Hindlimb muscle (tissue), 1 donor: ENCODE measurements at places on chromosomes 5 and 9.

- DNase-seq = no peak
Observed at GRCh38 chr5:176545737-176546509, 3.2 kb upstream of the CDHR2 start.

- no peak for DNase-seq
Observed at GRCh38 chr5:154197801-154198491, 7.4 kb downstream of the GALNT10 start.

- no peak for DNase-seq
Observed at GRCh38 chr5:88673253-88674105, 209.5 kb downstream of the MEF2C start.

DNA sequence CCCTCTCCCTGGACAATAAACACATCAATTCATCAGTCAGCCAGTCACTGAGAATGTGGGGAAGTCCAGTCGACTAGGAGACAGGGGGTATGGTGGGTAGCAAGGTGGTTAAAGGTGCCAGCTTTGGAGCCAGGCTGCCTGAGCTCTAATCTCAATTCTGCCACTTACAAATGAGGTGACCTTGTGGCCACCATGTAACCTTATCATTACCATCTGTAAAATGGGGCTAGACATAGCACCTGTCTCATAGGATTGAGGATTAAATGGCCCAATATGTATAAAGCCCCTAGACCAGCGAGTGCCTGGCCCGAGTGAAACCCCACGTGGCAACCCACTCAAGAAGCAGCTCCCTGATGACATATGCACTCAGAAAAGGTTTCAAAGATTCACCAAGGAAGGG is 73.3 kb upstream of the TBC1D2 start:
- DNase-seq = no peak

DNA sequence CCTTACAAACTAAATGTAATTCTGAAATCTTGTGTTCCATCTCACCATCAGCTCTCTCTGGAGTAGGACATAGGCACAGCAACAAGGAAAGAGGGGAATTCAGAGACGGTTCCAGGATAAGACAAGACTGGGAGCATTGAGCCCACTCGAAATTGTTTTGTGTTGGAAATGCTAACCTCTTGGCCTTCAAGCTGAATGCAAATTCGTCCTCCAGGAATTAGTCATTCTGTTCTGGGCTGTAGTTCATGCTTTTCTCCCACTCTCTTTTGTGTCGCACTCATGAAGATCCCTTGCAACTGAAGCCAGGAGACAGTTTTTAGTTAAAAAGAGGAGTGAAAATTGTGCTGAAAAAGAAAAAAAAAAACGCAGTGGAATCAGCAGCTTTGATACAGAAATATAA is 121.7 kb upstream of the SEMA6A start:
- DNase-seq = peak; percentile 55

DNA sequence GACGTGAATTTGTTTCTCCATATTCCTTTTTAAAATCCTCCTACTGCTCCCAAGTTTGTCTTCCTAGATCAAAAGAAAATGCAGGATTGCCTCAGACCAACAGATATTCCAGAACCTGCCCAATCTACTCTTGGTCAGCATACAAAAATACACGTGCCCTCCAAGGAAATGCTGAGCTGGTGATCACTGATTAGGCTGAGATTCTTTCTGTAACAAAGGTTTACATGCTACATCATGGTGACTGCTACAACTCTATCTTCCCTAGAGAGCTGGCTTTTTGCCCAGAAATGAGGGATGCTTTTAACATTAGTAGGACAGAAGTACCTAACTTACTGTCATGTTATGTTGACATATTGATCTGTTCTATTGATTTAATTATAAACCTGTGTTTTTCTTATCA is 35.5 kb downstream of the OR2Y1 start:
- DNase-seq = no peak

DNA sequence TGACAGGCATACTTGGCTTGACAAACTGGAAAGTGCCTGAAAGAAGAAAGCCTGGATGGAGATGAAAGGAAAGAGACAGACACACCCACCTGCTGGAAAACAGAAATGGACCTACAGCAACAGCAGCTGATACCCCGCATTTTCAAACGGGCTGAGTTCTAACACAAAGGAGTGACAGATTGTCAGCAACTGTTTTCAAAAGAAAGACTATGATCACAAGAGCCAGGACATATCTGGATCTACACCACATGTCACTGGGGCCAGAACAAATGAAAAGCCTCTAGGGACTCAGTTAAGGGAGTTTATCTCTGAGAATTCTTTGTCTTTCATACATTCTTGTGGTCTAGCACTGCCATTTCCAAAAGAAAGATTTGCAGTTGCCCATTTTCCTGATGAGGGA is 24.1 kb upstream of the FST start:
- no peak for DNase-seq

- no peak for DNase-seq
Observed at GRCh38 chr9:73011956-73012355, 59.1 kb upstream of the ALDH1A1 start.

DNA sequence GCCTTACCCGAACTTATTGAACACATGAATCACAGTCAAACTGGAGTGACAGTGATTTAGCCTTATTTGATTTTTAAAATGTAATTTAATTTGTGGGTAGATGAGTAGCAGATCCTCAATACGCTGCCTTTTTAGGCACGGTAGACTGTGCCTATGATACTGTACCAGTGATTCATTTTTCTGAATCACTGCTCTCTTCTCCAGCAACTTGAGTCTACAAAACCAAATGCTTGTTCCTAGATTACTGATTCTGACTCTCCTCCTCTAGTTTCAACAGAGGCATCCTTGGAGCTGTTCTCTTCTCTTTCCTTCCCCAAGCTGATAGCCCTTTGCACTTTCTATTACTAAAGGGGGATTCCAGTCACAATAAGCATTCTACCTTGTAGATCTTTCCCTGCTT is 94.3 kb upstream of the IL7R start:
- DNase-seq = no peak

- no peak for DNase-seq
Observed at GRCh38 chr9:73179589-73179988, 27.9 kb downstream of the ANXA1 start.

GRCh38 chr5:150307617-150308426 is 5.1 kb upstream of the ARSI start:
- no peak for DNase-seq

DNA sequence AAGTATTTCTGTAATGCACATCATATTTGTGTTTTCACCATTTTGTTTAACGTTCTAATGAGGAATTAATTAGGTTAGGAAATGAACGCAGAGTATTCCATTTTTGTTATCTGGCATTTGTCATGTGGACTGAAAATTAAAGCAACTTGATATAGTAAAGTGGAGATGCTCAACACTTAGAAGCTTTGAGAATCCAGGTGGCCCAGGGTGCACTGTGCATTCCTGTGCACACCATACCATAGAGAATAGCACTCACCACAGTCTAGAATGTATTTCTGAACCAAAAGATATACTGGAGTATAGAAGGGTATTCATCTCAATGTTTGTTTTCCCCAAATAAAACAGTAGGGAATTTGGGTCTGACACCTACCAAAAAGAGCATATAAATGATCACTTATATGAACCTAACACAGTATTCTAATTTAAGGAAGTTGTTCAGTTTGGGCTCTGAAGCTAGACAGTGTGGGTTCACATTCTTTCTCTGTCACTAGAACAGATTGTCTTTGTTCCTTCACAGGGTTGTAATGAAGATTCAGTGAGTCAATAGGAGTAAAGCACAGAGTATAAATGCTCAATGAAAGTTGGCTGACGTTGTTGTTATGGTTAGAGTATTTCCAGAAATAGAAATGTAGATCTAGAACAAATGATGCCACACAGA is 125.6 kb upstream of the DMRT1 start:
- no peak for DNase-seq

DNA sequence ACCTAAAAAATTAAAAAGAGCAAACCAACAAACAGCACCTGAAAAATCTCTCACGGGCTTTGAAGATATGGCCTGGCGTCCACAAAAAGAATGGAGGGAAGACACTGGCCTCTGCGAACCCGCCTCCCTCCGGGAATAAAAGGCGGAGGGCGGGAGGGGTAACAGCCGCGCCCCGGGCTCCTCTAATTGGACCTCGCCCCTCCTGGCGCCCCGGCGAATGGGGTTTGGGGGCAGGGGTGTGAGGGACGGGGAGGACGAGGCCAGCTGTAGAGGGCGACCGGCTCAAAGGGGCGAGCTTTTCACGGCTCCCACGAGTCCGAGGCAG is 753 bp downstream of the FANCC start:
- peak; percentile 56 for DNase-seq

GRCh38 chr5:132674671-132675506 is 1.1 kb downstream of the IL4 start:
- DNase-seq = no peak

GRCh38 chr5:137320056-137321045 is 178.8 kb downstream of the SPOCK1 start:
- peak; percentile 43 for DNase-seq

DNA sequence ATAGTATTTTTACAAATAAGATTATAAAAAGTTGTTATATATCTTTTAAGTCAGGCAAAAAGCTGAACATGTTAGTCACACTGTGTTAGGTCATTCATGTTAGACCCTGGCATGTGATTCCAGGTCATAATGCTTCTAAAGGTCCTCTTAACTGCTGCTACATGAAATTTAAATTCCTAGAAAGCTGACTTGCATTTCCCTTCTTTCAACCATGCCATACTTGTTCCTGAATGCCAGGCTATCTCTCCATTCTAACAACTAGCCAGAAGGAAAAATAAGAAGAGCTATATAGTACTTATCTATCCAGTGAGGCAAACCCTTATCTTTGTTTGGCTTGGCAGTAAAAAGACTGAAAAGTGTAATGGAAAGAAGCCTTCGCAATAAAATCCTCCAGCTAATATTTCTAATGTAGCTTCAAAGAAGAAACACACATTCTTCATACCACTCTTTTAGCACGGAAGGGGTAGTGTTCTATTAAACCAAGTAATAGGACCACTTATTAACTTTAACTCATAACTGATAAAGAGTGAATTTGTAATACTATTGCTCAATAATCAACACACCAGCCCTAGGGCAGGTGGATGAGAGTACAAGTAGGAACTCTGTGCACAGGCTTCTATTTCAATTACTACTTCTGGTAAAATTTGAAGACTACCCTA is 310.2 kb downstream of the PDE4D start:
- DNase-seq = no peak

DNA sequence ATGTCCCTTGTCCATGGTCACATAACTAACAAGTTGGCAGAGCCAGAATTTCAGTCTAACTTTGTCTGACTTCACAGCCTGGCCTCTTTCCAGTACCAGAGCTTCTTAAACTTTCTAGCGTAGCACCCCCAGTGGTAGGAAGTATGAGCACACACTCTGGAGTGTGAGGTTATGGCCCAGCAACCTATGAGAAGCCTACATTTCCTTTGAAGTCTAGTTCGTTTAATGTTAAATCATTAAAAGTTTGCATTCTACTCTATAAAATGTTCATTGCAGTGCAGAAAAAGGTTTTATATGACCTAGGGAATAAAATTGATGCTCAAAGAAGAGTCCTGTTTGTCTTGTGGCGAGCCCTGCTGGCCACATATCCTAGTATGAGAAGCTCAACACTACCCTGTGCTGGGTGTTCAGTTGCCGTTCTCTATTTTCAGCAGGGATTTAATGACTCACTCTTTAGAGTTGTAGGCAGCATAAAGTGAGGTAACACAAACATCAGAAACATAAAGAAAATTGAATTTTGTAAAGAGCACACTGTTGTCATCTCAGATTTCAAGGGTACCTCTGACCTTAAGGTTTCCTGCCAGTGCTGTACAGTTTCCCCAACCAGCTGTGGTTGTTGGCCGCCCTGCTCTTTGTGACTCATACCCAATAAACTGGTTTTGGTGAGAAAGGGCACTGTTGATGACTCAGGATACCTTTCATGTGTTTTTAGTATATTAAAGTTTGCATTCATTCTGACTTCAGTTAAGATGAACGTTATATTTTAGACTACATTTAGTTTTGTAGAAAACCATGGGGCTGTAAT is 14.3 kb downstream of the MCCC2 start:
- DNase-seq = peak; percentile 12

GRCh38 chr5:180649297-180650039 is at the start of gene FLT4:
FLT4 (minus strand) TSS chr5:180649600; CDS start chr5:180649545, 55 bp downstream.
- DNase-seq = no peak

- no peak for DNase-seq
Observed at GRCh38 chr5:132459031-132459982, 31.3 kb downstream of the IRF1 start.

- DNase-seq = no peak
Observed at GRCh38 chr5:75363726-75364495, 26.9 kb downstream of the HMGCR start.

DNA sequence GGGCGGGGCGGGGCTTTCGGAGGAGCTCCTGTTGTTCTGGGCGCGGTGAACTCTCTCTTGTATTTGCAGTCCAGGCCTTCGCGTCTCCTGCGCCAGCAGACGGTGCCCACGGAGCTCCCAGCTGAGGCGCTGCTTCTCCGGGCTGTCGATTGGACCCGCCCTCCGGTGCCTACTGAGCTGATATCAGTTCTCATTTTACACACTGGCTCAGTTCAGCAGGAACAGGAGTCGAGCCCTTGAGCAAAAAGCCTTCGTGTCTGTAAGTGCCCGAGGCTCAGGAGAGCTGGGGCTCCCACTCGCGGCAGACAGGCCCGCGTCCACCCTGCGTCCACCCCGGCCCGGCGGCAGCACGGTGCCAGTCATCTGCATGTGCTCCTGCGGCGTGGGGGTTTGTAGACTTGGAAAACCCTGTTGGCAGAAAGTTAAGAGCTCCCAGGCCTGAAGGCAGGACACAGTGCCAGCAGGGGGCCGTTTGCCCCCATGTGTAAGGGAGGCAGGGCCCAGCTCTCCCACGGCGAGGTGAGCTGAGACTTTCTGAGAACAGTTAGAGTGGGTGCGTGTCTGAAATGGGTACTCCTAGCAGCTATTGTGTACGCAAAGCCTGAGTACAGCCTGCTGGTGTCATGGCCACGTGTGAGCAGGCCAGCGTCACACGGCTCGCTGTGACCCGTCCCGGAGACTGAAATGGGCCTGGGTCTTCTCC is 231.5 kb downstream of the FANCC start:
- no peak for DNase-seq

DNA sequence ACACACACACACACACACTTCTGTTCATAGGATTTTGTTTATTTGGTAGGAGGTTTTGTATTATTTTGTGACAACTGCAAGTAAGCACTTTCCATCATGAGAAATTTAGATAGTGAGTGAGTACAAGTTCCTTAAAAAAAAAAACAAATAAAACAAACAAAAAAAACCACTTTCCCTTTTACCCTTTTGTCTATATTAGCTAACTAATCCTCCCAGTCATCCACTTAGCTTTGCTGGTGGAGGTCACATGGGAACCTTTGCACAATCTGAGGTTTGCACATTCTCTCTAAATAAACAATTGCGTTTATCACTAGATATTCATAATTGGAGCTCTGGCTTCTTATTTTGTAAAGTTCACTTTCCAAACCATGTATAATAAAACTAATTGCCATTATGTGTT is 6.8 kb downstream of the ITGA1 start:
- no peak for DNase-seq
